M059J (cell line): ENCODE measurements at places on chromosomes 16 and 17.

DNA sequence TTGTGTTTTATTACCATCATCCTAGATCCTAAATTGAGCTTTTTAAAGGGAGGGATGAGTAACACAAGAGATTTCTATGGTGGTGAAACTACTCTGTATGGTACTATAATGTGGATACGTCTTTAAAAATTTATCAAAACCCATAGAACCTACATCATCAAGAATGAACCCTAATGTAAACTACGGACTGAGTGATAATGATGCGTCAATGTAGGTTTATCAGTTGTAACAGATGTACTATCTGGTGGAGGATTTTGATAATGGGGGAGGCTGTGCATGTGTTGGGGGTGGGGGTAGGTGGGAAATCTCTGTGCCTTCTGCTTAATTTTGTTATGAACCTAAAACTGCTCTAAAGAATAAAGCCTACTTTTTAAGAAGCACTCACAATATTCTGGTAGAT is 724.1 kb upstream of the SOX9 start:
- no peak for DNase-seq

- DNase-seq: peak; percentile 70
Measured at GRCh38 chr17:31216031-31216751, 80.8 kb downstream of the OMG start.

GRCh38 chr16:23048164-23048563 is 101.1 kb downstream of the USP31 start:
- DNase-seq: no peak

DNA sequence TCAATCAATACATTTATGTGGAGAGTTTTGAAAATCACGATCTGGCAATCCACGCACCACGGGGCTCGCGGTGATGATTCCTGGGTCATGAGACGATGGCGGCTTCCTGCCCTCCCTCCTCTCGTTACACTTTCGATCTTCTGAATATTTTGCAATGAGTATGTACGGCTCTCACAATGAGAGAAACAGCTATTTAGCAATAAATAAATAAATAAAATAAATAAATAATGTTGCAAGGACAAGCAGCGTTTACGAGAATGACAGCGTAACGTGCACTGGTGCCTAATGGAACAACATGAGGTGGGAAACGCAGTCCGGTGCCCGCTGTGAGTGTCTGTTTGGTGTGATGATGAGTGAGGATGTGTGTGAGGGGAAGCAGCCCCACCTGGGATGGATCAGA is 46.7 kb upstream of the JPH3 start:
- no peak for DNase-seq

DNA sequence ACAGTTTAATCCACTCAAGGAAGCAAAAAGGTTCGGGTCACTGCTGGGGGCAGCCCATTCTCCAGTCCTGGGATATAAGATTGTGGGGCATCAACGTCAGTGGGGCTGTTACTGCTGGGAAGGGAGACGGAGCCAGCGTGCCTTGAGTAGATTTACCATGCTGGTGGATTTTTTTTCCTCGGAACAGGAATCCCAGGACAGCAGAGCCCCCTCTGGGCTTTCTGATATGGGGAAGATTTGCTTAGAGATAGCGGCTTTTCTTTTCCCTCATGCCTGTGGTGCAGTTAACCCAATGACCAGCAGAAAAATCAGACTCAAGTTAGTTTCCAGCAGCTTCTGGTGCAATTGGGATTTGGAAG is 35.4 kb downstream of the WSCD1 start:
- no peak for DNase-seq

DNA sequence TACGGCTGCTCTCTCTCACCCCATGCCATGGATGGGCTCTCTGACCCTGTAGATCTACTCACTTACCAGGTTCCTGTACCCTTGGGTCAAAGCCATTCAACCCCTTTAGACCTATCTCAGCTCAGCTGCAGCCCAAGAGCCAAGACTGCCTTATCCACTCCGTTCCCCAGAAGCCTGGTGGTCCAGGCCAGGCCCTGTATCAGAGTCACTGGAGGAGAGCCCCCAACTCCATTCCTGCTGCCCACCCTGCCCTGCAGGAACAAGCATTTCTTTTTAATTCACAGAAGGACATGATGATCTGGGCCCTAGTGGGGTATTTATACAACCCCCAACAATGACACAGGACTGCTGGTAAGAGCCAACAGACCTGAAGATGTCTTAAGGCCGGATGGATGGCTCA is 76.8 kb downstream of the AIPL1 start:
- no peak for DNase-seq

DNA sequence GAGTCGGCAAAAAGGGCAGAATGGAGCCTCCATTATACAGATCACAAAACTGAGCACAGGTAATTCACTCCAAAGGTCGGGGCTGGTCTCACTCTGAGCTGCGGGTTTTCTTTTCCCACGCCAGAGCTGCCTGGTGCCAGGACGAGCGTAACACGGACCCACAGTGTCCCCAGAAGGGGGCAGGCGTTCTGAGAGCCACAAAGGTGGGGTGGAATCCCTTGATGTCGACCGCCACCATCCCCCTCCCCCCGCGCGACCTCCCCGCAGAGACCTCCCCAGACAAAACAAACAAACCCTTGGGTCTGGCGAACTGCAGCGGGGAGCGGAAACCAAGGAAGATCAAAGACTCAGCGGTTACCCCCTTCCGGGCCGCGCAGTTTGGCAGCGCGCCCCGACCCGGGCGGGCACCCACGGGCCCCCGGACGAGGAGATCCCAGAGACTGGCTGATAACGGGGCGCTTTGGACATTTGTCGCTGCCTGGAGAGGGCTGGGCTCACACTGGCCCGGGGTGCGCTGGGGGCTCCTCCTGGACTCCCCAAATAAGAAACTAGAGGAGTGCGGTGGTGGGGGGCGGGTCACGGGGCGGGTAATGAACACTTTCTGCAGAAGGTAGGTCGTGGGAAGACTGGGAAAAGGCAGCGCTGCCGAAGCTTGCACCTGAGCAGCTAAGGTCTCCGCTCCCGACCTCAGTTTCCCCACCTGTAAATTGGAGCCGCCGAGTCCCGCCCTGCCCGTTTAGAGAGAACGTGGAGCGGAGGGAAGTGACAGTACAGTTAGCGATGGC is 664 bp upstream of the NKD1 start:
- peak; percentile 55 for DNase-seq
